NCI-H1436 treated with DMSO at 0.1 percent for 48 hours (cell line): ENCODE measurements at places on chromosomes 3 and 15.

- DNase-seq: no peak
Observed at GRCh38 chr3:134527037-134527436, 41.2 kb downstream of the CEP63 start.

DNA sequence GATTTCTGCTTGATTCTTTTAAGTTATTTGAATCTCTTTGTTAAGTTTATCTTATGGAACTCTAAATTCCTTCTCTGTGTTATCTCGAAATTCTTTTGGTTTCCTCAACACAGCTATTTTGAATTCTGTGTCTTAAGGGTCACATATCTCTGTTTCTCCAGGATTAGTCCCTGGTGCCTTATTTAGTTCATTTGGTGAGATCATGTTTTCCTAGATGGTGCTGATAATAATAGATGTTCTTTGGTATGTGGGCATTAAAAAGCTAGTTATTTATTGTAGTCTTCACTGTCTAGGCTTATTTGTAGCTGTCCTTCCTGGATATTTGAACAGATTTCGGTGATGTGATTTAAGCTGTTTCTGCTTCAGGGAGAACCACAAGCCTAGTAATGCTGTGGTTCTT lies 615.6 kb upstream of the NECTIN3 start:
- DNase-seq: no peak

DNA sequence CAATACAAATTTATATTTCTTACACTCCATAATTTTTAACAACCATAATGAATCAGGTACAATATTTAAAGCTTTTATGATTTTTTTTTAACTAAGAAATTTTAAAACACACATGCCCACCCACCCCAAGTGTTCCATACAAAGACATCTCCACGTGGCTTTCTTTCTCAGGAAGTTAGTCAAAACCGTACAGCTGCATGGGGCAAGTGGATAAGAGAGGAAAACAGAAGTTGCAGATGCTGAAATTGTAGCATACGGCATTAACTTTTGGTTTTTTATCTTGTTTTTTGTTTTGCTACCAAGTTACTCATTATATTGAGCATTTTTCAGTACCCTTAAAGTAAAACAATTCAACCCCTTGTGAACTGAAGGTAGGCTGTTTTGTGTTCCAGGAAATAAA lies 14.8 kb downstream of the GNB4 start:
- DNase-seq: no peak

- no peak for DNase-seq
Observed at GRCh38 chr3:156605686-156606605, 51.0 kb upstream of the SSR3 start.

DNA sequence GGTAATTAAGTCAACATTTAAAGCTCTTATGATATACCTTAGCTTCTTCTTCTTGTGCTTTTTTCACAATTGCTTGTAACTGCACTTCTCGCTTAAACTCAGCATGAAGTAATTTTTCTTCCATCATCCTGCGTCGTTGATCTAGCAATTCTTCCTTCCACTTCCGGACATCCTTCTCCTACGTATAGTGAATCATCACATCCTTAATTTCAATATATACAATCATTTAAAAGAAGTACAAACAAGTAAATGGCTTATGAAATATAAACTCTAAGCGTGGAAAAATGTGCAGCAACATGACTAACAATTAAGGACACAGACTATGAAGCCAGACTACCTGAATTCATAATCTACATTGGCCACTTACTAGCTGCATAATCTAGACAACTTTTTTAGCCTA lies 151.4 kb downstream of the SCAPER start:
- no peak for DNase-seq

- no peak for DNase-seq
Observed at GRCh38 chr15:44011238-44011854, 183.7 kb downstream of the FRMD5 start.

DNA sequence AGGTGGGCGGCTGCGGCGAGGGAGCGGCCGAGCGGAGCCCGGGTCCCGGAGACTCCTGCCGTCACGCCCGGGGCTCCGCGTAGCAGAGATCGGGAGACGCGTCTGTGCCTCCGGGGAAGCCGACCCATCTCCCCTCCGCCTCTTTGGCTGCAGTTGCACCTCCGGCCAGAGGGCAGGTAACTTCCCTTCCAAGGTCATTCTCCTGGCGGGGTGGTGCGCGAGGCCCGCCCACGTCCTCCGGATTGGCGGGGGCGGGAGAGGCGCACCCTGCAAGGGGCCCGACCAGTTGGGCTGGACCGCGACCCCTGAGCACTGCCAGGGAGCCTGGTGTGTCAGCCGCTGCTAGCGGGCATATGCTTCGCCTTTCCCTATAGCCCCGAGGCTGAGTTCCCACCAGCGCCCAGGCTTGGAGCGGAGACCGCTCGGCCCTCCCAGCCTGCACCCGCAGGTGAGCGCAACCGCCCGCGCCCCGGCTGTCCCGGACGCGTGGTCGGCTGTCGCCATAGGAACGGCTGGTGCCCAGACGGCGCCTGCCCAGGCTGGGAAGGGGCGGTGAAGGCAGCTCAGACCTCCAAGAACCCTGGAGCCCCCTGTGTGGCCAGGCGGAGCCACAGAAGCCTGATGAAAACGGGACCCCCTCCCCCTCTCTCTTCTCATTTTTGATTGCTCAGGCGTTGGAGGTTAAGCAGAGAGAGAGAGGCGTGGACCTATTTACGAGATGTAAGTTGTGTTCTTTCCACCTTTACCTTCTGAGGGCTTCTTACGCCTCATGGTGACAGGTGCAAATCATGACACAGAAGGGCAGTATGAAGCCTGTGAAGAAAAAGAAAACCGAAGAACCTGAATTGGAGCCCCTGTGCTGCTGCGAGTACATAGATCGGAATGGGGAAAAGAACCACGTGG lies 453 bp downstream of the ZDHHC23 start:
- DNase-seq: no peak

DNA sequence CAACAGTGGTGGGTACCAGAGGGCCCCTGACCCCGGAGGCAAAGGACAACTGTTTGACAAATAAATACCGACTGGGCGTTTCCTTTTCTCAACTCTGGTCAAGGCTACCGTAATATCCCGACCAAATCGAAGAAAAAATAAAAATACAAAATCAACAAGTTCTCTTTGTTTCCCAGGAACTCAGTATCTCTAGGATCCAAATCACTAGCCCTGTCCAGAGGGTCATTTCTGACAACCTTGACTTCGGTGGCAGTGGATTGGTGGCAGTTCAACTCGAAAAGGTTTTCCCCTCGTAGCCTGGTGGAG lies 456 bp upstream of the DGKG start:
- no peak for DNase-seq

- DNase-seq: no peak
Observed at GRCh38 chr3:34016925-34017587, 218.6 kb downstream of the PDCD6IP start.

DNA sequence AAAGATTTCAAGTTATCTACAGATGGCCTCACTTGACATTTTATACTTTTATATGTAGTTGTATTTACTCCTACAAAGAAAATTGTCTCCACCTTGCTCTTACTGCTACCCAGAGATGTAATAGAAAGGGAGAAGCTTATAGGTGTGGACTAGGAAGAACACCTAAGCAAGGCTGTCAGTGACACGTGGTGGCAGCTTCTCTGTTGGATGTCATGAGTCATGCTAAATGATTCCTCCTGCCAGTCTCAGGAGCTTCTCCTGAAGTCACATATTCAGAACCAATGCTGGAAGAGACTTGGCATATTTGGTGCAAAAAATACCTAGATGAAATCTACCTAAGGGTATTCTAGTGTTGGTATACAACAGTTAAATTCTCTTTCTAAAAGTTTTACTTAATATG lies 184.7 kb downstream of the LRRC3B start:
- DNase-seq: no peak

- no peak for DNase-seq
Observed at GRCh38 chr3:42608581-42608980, 8.1 kb downstream of the NKTR start.

GRCh38 chr3:22288756-22289155 lies 537.7 kb upstream of the ZNF385D start:
- DNase-seq: no peak

DNA sequence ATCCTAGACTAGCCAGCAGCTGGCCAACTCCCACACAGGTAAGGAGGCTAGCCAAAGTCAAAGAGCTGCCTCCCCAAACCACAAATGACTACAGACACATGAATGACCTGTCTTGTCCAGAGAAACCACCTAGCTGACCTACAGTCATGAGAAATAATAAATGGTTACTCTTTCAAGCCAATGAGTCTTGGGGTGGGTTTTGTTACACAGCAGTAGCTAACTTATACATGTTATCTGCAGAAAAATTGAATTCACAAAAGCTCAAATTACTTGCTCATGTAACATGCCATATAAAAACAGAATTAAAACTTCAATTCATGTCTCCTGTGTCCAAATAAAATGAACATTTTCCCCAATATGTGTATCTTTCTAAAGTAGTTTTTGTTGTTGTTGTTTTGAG lies 307.4 kb upstream of the NR2F2 start:
- DNase-seq: no peak

GRCh38 chr3:65597226-65597951 lies 441.3 kb downstream of the MAGI1 start:
- DNase-seq: no peak

GRCh38 chr3:195746346-195746745 lies 25.6 kb downstream of the MUC20 start:
- no peak for DNase-seq

GRCh38 chr3:133259767-133260166 lies 140.1 kb upstream of the BFSP2 start:
- DNase-seq: no peak

- DNase-seq: no peak
Observed at GRCh38 chr15:49155834-49156627, 632 bp upstream of the COPS2 start.

DNA sequence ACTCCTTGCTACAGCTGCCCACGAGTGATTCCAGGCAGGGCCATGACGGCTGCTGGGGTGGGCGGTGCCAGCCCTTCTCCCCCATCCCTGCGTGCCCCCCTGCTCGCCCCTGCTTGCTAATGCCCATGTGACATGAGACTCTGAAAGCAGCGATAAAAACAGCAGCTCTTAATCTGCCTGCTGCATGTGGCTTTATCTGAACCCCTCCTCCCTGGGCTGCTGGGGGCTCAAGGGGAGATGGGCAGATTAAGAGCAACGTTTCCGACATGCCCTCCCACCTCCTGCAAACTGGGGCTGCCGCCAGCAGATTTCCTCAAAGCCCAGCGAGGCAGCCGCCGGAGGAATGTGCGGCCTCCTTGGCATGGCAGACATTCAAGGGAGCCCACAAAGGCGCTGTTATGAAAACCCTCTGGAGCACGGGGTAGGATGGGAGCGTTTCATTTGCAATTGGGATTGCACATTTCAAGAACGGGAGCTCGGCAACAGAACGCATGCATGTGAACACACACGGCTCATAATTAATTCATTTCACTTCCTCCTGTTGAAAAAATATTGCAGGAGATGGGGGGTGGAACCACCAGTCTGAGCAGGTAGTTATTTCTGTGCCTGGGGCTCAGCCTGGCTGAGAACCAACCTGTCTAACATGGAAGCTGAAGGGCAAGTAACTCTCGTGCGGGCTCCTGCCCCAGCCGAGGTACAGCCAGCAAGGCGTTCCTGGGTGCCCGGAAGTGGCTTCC lies 504.2 kb upstream of the PROK2 start:
- no peak for DNase-seq

- no peak for DNase-seq
Observed at GRCh38 chr15:76062286-76062685, 2.5 kb downstream of the TMEM266 start.

DNA sequence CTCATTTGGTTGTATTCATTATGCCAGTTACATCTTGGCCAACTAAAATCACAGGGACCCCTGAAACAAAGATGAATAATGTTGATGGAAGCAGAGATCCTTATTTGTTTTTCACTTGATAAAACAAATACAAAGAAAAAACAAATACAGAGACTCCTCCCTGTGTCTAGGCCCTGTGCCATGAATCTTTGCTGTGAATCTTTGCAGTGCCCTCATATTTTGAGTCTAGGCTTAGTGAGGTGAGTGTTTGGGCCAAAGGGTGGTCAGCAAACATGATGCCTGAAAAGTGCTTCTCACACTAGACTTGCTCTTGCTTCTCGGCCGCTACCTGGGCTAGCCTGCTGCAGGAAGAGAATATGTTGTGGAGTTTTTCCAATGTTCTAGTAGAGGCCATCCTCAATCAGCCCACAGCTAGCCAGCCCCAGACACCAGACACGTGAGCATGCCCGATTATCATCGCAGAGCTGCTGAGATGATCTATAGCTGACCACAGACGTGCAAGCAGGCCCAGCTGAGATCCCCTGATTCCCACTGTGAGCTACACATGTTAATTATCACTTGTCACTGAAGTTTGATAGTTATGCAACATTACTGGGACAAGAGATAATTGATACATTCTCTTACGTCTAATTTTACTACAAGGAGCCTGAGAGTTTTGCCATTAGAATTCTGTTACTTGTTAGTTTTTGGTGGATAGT lies 191.4 kb downstream of the THRB start:
- DNase-seq: no peak

DNA sequence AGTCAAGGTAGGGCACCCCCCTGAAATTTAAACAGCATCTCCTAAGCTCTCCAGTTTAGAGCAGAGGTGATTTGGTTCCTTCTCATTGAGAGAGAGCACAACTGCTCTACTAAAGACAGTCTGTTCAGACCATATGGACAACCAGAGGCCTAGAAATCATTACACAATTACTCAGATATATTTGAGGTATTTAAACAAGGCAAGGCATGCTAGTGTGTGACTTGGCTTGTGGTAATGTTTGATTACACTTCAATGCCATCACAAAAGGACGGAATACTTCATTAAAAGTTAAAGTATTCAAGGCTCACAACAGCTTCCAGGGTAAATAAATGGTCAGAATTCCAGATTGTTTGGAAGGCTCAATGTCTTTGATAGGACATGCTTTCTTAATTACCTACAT lies 110.2 kb downstream of the LRTM1 start:
- no peak for DNase-seq

DNA sequence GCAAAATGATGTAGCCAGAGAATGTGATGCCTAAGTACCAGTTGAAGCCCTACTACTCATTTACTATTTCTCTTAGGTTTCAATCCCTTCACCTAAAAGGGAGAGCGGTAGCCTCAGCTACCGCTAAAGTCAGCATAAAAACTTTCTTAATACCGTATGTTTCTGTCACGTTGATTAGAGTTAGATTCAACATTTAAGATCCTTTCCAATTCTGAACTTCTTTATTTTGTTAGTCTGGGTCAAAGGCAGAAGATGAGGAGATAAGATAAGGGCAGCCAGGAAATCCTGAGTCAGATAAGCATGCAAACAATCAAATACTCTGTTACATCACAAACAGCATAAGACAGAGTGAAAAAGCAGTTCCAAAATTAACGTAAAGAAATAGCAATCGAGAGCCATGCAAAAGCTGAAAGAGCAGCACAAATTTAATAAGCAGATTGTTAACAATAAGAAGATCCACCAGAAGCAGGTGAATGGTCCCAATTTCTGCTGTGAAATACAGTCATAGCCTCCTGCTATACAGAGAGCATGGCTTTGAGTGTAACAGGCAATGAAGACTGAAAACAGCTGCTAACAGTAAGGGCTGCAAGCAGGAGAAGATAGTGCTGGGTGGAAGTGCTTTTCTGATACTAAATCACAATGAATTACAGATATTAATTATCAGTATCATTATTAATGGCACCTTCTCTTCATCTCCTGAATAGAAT lies 3.0 kb downstream of the TMEM207 start:
- DNase-seq: no peak

GRCh38 chr3:29644956-29645636 lies 364.2 kb downstream of the RBMS3 start:
- no peak for DNase-seq
